Left colon (tissue), 2 donors: ENCODE measurements at places on chromosomes 3 and 15. TPM values are rescaled to one million over a fixed set of nuclear protein-coding genes. Genes with fewer than 3 reads are reported as not detected.

GUCA1C gene
- not detected for total RNA-seq

ITGB5 gene
- 103 TPM for total RNA-seq

NRG4 gene
- 6.8 TPM for total RNA-seq

ROBO1 gene
- total RNA-seq: 3.0 TPM

PLA2G4D gene
- 0.18 TPM for total RNA-seq

IL12A gene
- 0.67 TPM for total RNA-seq

CNTN3 gene
- total RNA-seq: 7.6 TPM

FAM219B gene
- total RNA-seq: 53.5 TPM

CPB1 gene
- total RNA-seq: 3.1 TPM

UROC1 gene
- not detected for total RNA-seq

DNA sequence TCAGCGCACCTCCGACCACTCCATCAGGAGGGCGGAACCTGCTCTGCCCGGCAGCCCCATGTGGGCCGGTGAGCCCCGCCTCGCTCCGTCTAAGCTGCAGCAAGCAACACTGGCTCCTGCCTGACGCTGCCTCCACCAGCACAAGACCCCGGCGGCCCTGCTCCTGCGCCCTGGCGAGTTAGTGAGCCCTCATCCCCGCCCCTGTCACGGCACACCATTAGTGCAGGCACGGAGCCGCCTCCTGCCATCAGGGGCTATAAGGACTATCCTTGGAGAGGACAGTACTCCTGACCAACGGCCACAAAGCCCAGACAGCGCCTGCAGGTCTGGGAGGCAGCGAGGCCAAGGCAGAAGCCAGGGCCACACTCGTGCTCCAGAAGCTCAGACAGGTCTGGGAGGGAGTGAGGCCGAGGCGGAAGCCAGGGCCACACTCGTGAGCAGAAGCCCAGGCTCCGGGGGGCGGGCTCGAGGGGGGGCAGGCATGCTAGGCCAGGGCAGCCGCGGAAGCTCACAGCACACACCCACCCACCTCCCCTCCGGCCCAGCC, 39.4 kb downstream of the TNK2 start:
- DNase-seq: no peak

DNA sequence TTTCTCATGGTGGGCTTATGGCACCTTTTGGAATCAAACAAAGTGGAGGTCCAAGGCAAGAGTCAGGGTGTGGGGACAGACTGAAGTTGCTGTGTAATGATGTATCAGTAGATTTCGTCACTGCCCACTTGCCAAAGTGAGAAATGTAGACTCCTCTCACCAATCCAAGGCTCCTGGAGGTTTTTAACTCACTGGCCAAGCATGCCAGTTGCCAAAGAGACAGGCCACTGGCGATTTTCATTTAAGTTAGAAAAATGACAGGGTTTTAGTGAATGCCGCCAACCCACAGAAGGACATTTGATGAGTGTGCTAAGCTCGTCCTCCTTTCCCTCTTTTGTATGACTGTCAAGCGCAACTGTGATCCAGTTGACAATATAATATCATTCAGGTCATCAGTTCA, 209.2 kb downstream of the FEZF2 start:
- no peak for DNase-seq

DNA sequence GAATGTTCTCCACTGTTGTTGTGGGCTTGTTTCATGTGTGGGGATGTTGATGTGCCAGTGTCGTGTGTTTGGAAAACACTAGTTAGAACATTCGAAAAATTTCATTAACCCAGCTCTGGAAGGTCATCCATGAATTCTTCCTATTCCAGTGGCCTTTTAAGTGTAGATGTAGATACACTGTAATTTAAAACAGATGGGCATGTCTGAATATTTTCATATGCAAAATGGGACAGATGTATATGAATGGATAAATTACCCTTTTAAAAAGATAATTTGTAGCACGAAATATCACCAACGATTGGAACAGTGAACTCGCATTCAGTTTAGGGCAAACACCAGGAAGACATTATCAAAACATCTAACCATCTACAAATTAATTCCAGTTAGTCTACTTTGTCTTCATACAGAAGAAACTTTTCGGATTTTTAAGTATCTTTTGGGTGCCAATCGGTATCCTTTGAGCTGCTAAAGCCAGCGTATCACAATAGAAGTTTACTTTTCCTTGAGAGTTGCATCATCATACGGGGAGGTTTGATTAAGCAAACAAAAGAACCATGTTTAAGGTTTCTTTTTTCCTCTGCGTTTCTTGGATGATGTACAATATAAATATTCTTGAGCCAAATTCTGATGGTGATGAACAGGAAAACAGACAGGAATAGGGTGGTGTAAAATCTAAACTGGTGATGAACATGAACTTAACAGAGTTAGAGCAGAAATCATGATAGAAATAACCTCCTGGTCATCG, 528.1 kb downstream of the FOXP1 start:
- no peak for DNase-seq

DNA sequence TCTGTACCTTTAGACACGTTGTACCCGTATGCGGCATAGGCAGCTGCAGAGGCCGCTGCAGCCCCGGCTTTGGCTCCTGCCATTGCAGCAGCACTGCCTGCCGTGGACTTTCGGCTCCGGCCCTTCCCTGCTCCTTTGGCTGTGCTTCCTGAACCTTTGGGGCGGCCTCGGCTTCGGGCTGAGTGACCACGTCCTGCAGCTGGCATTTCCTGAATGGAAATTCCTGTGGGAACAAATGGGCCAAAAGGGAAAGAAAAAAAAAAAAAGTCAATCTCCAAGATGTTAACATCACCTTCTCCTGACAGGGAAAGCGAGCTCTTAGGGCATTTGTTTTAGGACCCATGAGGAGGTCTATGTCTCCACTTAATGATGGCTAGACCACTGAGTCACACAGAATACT, 29.6 kb downstream of the CHAC1 start:
- no peak for DNase-seq

- DNase-seq: no peak
These were observed 32.2 kb upstream of the TRH start for GRCh38 chr3:129942296-129942695.

DNA sequence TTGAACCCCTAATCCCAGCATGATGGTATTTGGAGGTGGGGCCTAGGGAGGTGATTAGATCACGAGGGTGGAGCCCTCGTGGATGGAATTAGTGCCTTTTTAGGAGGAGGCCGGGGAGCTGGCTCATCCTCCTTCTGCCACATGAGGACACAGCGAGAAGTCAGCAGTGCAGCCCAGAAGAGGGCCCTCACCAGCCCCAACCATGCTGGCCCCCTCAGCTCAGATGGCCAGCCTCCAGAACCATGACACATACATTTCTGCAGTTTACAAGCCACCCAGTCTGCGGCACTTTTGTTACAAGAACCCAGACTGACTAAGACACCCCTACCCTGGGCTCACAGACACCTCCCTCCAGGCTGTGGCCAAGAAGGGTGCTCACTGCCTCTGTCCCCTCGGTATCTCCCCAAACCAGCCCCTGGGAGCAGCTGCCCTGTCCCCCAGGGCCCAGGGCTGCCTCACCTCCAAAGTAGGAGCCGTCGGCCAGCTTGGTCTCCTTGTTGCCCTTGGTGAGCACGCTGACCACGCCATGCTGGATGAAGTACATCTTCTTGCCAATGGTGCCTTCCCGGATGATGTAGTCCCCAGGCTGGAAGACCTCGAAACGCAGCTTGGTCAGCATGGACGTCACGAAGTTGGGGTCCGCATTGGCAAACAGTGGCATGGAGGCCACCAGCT, 44.1 kb downstream of the HCN4 start:
- no peak for DNase-seq

DNA sequence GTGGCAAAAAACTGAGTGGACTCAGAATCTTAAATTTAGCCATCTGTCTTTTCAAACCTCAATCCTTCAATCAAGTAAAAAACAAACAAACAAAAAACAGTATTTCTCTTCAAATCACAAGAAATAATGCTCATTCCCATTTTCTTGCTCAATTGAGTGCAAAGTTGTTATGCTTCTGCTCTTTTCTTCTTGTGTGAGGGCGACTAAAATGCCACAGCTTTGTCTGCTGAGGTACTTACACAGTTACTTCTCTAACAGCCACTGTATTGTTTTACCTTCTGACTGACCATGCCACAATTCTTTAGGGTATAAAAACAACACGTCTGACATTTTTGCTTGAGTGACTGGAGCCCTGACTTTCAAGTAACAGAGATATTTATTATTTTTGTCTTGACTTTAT, 617.4 kb downstream of the NAALADL2 start:
- DNase-seq: no peak

DNA sequence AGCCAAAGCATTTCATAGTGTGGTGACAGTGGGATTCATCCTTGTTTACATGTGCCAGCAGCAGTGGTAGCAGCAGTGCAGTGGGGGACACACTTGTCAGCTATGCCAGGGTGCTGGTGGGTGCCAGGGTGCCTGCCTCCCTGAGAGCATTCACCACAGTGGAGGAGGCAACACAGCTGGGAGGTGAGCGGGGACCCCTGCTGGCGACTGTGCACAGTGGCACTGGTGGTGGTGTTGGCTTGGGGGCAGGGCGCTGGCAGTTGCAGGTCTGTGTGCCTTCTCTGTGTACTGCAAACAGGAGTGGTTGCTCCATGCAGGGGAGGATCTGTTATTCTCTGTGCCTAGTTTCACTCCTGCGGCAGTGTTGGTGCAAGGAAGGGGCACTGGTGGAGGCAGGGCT, 41.2 kb downstream of the CEP63 start:
- DNase-seq: no peak

DNA sequence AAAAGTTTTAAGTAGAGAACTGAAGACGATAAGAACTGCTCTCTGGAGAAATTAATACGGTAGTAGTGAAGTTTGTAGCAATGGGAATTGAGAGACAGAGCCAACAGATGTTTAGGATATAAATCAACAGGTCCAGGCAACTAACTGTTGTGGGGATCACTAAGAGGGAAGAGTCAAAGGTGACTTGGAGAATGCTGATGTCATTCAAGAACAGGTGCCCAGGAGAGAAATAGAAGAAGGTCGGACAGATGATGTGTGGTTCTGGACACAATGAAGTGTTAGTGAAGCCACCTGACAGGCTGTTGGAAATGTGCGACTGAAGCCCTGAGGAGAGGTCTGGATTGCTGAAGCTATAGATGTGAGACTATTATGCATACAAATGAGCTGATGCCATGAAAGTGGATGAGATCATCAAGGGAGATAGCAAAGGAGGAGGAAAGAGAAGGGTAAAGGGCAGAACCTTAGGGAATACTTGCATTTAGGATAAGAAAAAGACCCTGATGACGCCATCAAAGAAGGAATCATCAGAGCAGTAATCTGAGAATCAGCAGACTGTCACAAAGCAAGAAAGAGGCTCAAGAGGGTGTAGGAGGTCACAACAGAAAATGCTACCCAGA, 183.7 kb downstream of the FRMD5 start:
- no peak for DNase-seq

DNA sequence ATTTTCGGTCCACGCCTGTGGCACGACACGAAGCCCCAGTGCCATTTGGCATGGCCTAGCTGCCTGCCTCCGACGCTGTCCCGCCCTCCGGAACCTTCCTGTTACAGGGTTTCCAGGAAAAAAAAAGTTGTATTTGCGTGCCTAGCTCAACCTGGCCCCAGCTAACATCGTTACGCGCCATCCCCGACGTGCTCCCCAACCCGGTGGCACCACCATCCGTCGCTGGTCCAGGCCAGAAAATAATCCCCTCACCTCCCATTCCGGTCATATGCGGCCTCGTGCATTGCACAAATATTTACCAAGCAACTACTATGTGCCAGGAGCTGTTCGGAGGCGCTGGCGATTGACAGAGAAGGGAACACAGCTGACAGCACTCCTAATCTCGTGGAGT, 1.4 kb upstream of the CYP1A1 start:
- no peak for DNase-seq

DNA sequence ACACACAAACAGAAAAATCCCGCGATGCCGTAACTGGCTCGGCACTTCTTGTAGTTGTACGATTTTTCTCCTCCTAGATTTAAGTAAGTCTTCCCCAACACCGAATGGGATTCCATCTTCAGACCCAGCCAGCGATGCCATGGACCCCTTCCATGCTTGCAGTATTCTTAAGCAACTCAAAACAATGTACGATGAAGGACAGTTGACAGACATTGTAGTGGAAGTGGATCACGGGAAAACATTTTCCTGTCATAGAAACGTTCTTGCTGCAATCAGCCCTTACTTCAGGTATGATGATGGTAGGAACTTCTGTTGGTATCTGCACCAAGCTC, 763 bp downstream of the KBTBD8 start:
- no peak for DNase-seq

DNA sequence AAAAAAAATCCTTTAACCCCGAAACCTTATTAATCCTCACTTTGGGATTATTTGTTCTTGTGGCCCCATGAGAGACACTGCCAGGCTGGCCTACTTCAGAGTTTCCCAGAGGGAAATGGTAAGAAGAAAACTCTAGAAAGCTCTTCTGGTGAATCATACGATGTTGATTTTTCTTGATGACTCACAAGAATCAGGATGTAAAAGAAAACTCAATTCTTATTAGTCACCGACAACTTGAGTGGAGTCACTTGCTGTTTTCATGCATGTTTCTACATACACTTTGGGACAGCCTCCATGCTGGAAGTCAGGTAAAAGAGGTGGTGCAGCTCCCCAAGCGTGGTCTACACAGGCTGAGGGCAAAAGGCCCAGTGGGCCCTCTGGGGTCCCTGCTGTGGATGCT, 42.8 kb downstream of the MYO5C start:
- DNase-seq: no peak

DNA sequence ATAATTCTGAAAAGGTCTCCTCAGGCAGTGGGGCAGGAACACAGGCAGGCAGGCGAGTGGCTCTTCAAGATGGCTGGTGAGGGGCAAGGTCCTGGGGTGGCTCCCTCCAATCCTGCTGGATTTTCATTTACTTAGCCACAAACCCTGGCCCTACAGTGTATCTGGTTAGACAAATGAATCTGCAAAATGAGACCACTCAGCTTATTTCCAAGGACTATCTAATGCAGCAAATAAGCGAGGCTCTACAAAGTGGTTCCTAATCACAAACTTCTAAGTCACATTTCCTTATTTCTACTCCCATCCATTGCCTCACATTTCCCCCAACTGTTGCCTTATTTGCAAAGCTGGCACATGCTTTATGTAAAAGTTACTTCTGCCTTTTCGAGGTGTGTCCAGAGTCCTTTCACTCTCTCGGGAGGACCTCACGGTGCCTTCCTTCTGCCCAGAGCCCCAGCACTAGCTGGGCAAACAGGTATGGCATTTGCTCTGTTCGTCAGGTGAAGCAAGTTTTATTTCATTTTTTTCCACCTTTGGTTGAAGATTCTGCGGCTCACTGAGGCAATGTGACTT, 40.5 kb downstream of the CCDC12 start:
- no peak for DNase-seq

- DNase-seq: peak; percentile 9
These were observed 210.8 kb upstream of the NR2E3 start for GRCh38 chr15:71599418-71600151.

DNA sequence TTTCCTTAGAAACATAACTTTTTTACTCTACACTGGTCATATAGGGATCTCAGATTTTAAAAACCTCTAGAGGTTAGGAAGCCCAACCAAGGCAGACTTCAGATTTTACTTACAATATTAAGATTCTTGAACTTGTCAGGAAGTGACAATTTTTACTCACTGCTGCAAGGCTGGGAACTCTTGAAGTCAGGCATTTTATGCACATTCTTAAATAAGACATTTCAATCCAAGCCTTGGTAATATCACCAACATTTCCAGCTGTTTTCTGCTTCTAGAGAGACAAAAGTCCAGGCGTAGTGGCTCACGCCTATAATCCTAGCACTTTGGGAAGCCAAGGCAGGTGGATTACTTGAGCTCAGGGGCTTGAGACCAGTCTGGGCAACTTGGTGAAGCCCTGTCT, 33.6 kb upstream of the UBP1 start:
- DNase-seq: no peak
